ENCODE measurements at places on chromosomes 5 and 9.

DNA sequence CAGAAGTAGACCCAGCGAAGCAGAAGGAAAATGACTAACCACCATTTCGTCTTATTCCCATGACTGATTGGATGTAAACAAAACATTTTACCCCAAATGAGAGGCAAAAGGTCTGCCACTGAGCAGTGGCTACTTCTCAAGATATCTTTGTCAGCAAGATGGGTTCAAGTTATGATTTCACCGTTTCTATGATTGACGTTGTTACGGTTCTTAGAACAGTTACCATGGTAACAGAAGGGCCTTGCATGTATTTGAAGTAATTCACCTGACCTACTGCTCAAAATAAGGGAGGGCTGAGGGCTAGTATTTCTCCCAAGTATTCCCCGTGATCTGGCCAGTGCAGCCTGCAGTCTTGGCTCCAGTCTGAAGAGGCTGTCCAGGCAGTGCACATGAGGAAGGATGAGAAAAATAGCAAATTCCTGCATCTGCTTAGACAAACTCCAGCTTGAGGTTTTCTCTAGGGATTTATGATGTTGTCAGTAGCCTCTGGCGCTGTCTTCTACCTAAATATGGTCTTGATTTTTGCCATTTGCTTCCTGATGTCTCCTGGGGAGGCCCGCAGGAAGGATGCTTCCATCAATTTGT is 372.7 kb downstream of the TMEM38B start:
- no peak for DNase-seq
- H3K4me1 ChIP-seq = no peaks in the 10 kb centered on the region
- H3K27ac ChIP-seq = no peak overlapping the region
- H3K27me3 ChIP-seq = no peaks in the 10 kb centered on the region
- no peaks in the 10 kb centered on the region for H3K36me3 ChIP-seq
- H3K4me3 ChIP-seq = no peak overlapping the region

GRCh38 chr5:66171349-66172344 is 27.5 kb downstream of the SREK1 start:
- H3K4me1 ChIP-seq = peaks cover 35% of the 10 kb centered on the region
- H3K27ac ChIP-seq = peak overlapping the region; percentile 57
- peaks cover 72% of the 10 kb centered on the region for H3K36me3 ChIP-seq
- DNase-seq = no peak
- no peak overlapping the region for H3K4me3 ChIP-seq
- H3K27me3 ChIP-seq = no peaks in the 10 kb centered on the region

DNA sequence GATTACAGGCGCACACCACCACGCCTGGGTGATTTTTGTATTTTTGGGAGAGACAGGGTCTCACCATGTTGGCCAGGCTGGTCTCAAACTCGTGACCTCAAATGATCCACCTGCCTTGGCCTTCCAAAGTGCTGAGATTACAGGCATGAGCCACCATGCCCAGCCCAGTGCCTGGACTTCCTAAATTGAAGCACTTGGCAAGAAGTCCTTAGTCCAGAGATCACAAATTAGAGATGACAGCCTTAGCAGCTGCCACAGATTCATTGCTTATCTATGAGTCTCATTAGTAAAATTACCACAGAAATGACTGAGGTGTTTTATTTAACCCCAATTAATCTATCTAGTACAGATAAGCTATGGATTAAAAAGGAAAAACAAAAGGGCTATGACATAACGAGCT is 19.2 kb downstream of the EFCAB9 start:
- DNase-seq = no peak
- peaks cover 4% of the 10 kb centered on the region for H3K4me1 ChIP-seq
- no peaks in the 10 kb centered on the region for H3K27me3 ChIP-seq
- H3K36me3 ChIP-seq = peaks cover 42% of the 10 kb centered on the region
- H3K4me3 ChIP-seq = no peak overlapping the region
- H3K27ac ChIP-seq = no peak overlapping the region

- H3K27ac ChIP-seq = no peak overlapping the region
- H3K4me1 ChIP-seq = no peaks in the 10 kb centered on the region
- no peaks in the 10 kb centered on the region for H3K36me3 ChIP-seq
- no peak overlapping the region for H3K4me3 ChIP-seq
- H3K27me3 ChIP-seq = no peaks in the 10 kb centered on the region
Measured at GRCh38 chr5:129341306-129341705, 118.8 kb upstream of the ADAMTS19 start.

DNA sequence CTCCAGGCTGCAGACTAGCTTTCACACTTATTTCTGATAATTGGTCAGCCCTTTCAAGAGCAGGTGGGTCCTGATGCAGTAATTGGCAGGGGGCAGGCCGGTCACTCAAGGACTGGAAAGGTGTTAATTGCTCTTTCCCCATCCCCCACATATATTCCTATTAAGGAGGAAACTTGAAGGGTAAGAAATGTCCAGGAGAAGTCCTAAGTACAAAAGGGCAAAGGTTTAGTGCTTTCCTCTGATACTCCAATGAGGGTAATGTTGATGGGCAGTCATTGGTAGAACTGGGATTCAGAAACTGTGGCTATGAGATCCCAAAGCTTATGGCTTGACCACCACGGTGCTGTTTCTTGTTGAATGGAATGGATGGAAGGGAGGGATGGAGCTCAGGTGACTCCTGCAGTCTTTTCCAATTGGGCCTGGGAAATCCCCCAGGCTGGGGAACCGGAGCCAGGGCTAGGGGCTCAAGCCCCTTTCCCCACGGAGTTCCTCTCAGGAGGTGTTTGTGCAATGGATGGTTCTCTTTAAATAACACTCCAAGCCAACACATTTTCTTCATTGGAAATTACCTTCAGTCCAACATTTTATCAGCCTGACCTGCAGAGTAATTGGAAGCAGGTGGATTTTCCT is 103.2 kb upstream of the ALDH1B1 start:
- no peaks in the 10 kb centered on the region for H3K27me3 ChIP-seq
- no peak for DNase-seq
- no peak overlapping the region for H3K27ac ChIP-seq
- H3K36me3 ChIP-seq = no peaks in the 10 kb centered on the region
- H3K4me1 ChIP-seq = no peaks in the 10 kb centered on the region

DNA sequence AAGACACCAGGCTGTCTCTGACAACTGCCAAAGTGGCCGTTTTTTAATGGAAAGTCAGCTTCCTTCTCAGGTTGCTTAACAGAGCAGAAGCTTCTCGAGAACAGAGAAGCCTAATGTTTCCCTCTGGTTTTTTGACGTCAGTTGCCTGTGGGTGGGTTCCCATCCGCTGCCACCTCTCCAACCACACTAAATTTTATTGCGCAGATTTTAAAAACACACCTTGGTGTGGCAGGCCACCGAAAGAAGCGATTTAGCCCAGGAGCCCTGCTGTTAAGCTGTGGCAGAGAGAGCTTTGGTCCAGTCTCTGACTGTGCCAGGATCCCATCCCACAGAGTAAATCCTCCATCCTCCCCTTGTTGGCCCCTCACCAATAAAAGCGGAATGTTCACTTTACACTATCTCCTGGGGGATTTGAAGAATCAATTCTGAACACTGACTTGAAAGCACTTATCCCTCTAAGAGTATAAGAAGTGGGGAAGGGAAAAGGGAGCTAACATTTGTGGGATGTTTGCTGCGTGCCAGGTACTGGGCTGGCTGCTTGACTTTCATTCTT is 181.6 kb downstream of the AOPEP start:
- H3K27me3 ChIP-seq = no peaks in the 10 kb centered on the region
- peaks cover 1% of the 10 kb centered on the region for H3K36me3 ChIP-seq
- no peak overlapping the region for H3K4me3 ChIP-seq
- peaks cover 9% of the 10 kb centered on the region for H3K4me1 ChIP-seq
- H3K27ac ChIP-seq = no peak overlapping the region
- no peak for DNase-seq

DNA sequence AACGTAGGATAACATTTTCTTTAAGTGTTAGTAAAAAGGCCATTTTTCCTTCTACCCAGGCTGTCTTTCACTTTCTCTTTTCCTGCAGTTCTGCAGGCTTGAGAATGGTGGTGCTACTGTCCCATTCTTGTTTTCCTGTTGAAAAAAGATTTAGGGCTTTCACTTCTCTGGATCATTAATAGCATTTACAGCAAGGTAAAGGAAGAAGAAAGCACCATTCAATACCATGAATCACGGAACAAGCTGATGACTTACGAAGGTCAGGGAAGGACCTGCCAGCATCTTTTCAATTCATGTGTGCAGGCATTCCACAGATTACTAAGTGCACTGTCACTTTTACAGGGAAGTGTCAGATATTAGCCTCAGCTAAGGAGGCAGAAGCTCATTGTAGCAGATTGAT is 292.8 kb downstream of the YTHDC2 start:
- H3K27ac ChIP-seq = no peak overlapping the region
- no peaks in the 10 kb centered on the region for H3K4me1 ChIP-seq
- H3K4me3 ChIP-seq = no peak overlapping the region
- H3K27me3 ChIP-seq = peaks cover 4% of the 10 kb centered on the region

GRCh38 chr9:12554636-12555035 is 138.5 kb upstream of the TYRP1 start:
- no peak overlapping the region for H3K27ac ChIP-seq
- no peaks in the 10 kb centered on the region for H3K27me3 ChIP-seq
- DNase-seq = no peak
- no peak overlapping the region for H3K4me3 ChIP-seq

DNA sequence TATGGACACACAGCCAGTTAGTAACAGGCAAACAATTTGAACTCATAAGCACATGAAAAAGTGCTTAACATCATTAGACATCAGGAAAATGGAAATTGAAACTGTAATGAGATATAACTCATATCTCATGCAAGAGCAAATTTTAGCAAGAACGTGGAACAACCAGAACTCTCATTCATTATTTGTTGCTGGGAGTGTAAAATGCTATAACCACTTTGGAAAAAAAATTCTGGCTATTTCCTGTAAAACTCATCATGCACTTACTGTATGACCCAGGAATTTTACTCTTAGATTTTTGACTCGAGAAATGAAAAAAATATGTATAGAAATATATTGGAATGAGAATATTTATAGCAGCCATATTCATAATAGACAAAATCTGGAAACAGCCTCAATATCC is 205.7 kb upstream of the PUM3 start:
- H3K27me3 ChIP-seq = peaks cover 5% of the 10 kb centered on the region
- no peak overlapping the region for H3K4me3 ChIP-seq
- no peaks in the 10 kb centered on the region for H3K4me1 ChIP-seq
- no peaks in the 10 kb centered on the region for H3K36me3 ChIP-seq
- H3K27ac ChIP-seq = no peak overlapping the region

GRCh38 chr5:169128679-169129078 is 172.3 kb downstream of the SLIT3 start:
- H3K4me3 ChIP-seq = no peak overlapping the region
- no peaks in the 10 kb centered on the region for H3K27me3 ChIP-seq
- no peak for DNase-seq

- H3K36me3 ChIP-seq = no peaks in the 10 kb centered on the region
- no peaks in the 10 kb centered on the region for H3K27me3 ChIP-seq
- no peak for DNase-seq
- H3K4me1 ChIP-seq = no peaks in the 10 kb centered on the region
- no peak overlapping the region for H3K4me3 ChIP-seq
Measured at GRCh38 chr9:81414836-81415235, 274.5 kb downstream of the TLE1 start.

DNA sequence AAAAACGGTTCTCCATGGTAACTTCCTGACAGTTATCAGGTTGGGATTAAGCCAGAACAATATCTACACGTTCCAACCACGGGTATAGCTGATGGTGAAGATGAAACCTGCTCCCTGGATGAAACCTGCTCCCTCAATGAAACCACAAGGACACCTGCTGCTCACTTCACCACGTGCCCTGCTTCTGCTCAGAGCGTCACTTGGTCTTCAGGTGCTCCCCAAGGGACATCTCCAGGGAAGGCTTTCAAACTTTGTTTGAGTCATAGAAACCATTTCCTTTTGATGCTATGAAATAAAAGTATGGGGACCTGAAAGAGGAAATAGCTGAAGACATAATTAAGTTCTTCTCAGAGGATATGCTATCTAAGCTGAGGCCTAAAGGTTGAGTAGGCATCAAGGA is 242.4 kb downstream of the MED10 start:
- H3K27ac ChIP-seq = no peak overlapping the region
- no peaks in the 10 kb centered on the region for H3K36me3 ChIP-seq
- H3K4me1 ChIP-seq = no peaks in the 10 kb centered on the region
- H3K4me3 ChIP-seq = no peak overlapping the region
- DNase-seq = no peak
- peaks cover 2% of the 10 kb centered on the region for H3K27me3 ChIP-seq

GRCh38 chr5:139690803-139691629 is 42.9 kb downstream of the CXXC5 start:
- H3K36me3 ChIP-seq = no peaks in the 10 kb centered on the region
- H3K27me3 ChIP-seq = no peaks in the 10 kb centered on the region
- H3K4me1 ChIP-seq = no peaks in the 10 kb centered on the region
- DNase-seq = no peak

DNA sequence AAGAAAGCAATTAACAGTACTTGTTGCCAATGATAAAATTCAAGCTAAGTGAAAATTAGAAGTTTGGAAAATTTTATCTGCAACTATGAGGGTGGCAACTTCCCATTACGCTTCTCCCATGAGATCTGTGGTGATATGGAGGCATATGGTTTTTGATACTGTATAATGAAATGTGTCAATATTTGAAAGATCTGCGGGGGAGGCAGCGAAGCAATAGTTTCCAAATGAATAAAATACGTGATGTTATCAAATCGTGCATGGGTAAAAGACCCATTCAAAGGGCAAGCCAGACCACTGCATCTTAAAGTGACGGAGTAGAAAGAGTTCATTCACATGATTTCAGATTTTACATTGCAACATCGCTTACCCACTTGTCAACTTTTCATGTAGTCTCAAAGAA is 20.9 kb upstream of the BOD1 start:
- no peaks in the 10 kb centered on the region for H3K27me3 ChIP-seq
- no peak overlapping the region for H3K27ac ChIP-seq
- peaks cover 6% of the 10 kb centered on the region for H3K4me1 ChIP-seq

DNA sequence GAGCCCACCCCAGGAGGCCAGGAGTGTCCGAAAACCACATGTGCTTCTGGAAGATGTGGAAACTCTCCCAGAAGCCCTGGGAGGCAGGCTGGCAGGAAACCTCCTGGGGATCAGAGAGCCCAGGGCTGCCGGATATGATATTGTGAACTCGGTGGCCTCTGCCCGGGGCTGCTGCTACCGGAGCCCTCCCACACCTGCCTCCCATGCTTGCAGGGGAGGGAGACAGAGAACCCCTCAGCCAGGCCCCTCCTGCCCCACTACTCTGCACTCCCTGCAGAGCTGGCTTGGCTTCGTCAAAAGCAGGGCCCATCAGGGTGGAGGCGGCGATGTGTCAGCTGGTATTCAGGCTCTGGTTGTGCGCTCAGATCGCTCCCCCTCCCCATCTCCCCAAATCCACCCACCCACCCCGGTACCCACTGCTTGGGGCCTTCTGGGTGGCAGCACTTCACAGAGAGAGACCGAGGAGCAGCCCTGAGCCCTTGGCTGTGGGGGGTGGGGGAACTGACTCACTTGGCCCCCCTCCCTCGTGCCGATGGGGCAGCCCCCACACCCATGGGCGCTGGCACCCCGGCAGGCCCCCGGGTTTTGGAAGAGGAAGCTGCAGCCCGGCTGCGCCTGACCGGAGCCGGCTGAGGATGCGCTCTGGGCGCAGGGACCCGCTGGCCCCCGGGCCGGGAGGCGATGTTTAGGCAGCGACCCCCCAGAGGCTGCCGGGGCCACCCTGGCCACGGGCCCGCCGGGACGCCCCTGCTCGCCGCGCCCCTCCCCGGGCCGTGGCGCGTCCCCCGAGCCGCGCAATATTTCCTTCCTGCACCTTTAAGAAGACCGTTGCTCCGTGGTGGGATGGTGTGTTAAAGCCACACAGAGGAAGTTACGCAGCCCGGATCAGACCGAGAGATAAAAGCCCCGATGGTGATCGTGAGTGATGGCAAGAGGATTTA is 786 bp upstream of the NTNG2 start:
- no peaks in the 10 kb centered on the region for H3K36me3 ChIP-seq
- H3K4me1 ChIP-seq = peaks cover 8% of the 10 kb centered on the region
- peak; percentile 66 for DNase-seq
- peak overlapping the region; percentile 82 for H3K4me3 ChIP-seq
- H3K27ac ChIP-seq = peak overlapping the region; percentile 78

Data from activated T-cell treated with anti-CD3 and anti-CD28 coated beads, Interleukin-2, amount 50 U/mL, for 24 hours (primary cell).